SHP77 (cell line): ENCODE measurements at places on chromosomes 1 and 21.

GRCh38 chr21:42815217-42815616, 64.1 kb downstream of the WDR4 start:
- no peak for DNase-seq

GRCh38 chr1:193355178-193355577, 168.8 kb upstream of the B3GALT2 start:
- peak; percentile 3 for DNase-seq

DNA sequence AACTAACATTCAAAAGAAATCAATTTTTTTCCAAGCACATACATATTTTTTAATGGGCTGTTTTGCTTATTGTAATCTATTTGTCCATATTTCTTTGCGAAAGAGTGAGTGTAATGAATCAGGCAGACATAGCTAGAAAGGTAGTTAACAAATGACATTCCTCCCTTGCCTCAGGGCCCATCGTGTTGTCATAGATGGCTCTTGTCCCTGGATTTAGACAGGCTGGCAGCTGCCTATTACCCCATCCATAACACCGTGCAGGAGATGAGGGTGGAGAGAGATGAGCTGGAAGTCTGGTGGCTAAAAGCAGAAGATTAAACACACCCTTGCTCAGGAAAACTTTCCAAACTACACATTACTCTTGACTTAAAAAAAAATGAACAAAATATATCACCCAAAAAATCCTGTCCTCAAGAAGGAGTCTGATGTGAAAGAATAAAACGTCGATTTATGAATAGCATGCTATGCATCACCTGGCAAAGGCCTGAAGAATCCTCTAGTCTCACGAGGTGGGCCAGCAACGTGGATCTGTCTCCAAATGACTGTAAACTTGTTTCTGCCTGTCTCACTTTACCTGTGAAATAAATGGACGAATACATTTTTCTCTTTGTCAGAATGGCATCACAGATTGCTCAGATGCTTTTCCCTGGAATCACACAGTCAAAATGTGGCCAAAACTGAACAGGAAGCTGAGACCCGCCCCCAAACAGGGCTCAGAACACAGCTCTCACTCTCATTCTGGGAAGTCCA, 55.7 kb downstream of the C21orf91 start:
- no peak for DNase-seq

DNA sequence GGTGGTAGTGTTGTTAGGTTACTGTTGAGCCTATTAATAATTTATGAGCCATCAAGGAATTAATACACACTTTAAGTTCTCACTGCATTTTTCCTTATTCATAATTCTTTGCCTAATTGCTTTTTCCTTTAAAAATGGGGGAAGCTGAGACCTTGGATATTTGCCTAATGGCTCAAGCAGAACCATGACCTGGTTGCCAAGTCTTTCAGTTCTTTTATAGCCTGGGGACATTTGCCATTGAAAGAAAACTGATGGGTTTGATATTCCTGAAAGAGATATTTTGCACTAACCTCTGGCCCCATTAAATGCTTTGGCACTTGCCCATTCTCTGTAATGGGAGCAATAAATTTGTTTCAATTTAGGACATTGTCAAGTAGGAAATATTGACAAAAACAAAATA, 18.5 kb upstream of the LRRC53 start:
- DNase-seq, result no peak

GRCh38 chr1:116825207-116825719, 71.0 kb downstream of the CD2 start:
- DNase-seq, result peak; percentile 84

GRCh38 chr1:56225964-56226815, 353.2 kb downstream of the PLPP3 start:
- no peak for DNase-seq

DNA sequence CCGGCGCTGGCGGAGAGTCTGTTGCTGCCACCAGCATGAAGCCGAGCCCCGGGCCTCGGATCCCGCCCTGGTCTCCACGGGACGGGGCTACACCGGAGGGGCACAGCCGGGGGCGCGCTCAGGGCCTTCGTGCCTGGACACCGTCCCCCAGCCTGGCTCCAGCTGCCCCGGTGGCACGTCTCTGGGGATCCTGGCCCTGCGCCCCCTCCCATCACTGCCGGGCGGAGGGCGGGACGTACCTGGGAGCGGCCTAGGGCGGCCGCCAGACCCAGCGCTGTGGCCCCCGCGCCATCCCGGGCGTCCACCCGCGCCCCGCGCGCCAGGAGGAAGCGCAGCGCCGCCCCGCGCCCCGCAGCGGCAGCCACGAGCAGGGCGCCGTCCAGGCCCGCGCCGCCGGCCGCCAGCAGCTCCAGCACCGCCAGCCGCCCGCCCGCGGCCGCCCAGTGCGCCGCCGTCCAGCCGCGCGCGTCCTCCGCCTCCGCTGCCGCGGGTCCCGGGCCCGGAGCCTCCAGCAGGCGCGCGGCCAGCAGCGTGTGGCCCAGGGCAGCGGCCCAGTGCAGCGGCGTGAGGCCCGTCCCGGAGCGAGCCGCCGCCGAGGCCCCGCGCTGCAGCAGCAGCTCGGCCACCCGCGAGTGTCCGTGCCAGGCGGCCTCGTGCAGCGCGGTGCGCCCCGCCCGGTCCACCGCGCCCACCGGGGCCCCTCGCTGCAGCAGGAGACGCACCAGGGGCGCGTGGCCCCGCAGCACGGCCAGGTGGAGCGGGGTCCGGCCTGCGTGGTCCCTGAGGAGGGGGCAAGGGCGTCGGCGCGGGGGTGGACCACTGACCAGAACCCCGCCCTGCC, 1.0 kb downstream of the ANKRD65 start:
- no peak for DNase-seq

DNA sequence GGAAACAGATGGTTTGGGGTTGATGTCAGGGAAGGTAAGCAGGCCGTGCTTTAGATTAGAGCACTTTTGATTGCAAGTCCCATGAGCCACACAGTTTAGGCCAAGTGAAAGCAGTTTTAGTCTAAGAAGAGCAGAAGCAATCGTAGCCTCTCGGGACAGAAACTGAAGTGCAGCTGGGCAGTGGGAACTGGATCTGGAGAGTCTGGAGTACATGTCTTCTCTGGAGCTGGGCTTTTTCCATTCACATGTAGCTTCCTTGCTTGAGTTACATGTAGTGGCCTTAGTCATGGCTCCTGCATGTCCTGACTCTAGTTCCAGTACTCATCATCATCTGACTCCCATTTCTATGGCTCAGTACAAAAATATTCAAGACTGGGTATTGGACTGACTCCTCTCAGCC, 16.7 kb downstream of the CAMTA1 start:
- DNase-seq, result no peak

GRCh38 chr1:219581344-219581743, 31.6 kb downstream of the ZC3H11B start:
- no peak for DNase-seq

DNA sequence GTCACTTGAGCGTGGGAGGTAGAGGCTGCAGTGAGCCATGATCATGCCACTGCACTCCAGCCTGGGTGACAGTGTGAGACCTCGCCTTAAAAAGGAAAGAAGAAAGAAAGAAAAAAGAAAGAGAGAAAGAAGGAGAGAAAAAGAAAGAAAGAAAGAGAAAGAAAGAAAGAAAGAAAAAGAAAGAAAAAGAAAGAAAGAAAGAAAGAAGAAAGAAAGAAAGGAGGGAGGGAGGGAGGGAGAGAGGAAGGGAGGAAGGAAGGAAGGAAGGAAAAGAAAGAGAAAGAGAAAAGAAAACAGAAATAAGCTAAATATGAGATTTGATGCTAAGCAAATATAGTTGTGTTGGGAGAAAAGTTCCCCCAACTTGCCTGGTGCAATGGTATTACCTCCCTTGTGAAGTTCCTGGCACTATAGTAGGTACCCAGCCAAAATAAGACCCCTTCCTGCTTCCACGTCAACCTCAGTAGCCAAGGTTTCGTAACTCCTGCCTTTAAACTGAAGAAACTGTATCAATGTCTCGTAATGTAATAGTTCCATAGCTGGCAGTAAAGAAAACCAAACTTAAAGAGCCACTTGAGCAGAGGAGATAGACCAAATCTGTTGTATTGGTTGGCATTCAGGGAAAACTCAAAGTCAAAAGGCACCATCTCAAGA, 88.1 kb upstream of the HNRNPU start:
- no peak for DNase-seq

DNA sequence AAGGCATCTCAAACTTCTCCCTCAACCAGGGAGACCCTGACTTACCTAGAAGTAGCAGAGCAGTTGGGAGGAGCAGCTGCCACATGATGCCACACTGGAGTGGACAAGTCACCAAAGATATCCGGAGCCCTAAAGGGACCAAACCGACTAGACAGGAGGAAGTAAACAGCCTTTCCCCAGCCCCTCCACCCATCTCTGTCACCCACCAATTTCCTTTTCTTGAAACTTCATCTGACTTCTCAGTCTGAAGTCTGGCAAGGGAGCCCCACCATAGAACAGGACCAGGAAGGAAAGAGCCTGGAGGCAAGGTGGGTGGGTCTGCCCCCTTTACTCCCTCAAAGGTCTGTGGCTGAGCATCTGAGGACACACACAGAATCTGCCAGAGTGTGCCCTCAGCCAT, at the start of gene FCGR3A:
FCGR3A (minus strand) TSS at position 167 of the 400 bp plus-strand sequence; CDS start at position 85, 82 bp downstream.
- no peak for DNase-seq

- DNase-seq, result no peak
These were observed 140.7 kb upstream of the PTBP2 start for GRCh38 chr1:96580920-96581319.

- DNase-seq, result no peak
These were observed 292.9 kb upstream of the DUSP10 start for GRCh38 chr1:222034790-222035189.
